ENCODE measurements at places on chromosomes 6 and 20.
A peak's percentile ranks its signal among the peaks of the same experiment; 100 is the strongest.

DNA sequence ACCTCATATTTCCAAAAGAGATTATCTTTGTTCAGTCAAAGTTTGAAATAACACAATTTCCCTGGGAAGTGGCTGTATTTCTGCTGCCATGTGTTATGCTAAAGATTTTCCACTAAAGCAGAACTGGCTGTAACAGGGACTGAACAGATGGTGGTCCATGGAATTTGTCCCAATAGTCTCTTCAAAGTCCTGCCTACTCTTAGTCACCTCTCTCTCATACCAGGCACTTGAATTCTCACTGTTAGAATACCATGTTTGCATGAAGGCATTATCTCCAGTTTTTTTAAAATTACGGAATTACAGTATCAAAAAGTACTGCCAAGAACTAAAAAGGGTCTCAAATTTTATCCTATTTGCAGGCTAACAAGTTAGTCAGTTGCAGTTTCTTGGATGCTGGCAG lies 105.0 kb upstream of the HDDC2 start:
- DNase-seq = no peak

DNA sequence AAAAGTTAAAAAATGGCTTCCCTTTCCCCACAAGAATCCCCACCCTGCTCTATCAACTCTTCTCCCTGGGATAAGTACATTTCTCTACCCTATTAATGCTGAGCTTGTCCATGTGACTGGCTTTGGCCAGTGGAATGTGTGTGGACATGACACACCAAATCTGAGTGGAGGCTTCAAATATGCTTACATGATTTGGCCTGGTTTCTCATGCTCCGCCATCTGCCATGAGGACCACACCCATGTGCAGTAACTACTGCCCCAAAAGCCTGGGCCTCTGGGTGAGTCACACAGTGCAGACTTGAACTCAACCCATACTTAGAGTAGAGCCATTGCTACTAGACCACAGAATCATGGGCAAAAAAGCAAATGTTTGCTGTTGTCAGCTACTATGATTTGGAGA lies 65.4 kb downstream of the PRND start:
- no peak for DNase-seq

DNA sequence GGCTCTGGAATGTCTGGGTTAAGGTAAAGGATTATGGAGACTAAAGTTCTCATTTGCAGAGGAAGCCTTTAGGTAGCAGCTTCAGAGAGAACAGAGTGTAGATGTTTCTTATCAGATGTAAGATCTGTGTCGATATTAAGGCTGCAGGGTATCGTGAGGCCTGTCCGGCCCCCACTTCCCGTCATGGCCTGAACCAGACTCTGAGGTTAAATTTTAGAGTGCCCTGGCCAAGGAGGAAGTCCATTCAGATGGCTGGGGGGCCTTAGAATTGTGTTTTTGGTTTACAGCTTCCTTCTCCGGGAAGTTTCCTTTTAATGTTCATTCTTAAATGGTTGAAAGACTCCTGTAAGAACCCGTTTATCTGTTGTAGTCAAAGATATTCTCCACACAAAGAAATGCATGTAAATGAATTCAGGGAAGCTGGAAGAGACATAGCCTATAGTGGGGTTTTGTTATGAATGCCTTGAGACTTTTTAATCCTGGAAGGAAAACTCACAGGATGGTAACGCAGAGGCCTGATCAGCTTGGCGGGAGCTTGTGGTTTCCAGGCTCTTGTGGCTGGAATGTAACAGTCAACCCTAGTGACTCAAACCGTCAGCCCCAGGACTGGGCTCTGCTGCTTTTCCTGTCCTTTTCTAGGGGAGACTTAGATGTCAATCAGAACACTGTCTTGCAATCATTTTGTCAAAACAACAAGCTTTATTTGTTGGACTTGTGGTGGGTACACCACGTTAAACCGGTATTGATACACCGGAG lies 34.7 kb downstream of the KIF25 start:
- DNase-seq = peak; percentile 51

DNA sequence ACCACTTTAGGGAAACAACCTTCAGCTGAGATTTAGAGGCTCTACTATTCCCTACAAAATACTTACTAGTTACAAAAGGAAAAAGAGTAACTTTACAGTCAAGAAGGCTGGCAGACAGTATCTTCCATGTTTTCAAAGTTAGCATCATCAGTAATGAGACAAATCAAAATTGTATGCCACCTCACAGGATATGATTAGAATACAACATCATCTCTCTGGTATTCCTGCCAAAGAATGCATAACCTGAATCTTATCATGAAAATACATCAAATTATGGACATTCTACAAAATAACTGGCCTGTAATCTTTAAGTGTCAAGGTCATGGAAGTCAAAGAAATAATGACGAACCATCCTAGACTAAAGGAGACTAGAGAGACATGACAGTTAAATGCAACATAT lies 38.4 kb downstream of the CDK5RAP1 start:
- no peak for DNase-seq

- DNase-seq = no peak
Observed at GRCh38 chr6:155693573-155694418, 238.2 kb upstream of the NOX3 start.

GRCh38 chr6:90411292-90411781 lies 114.7 kb upstream of the BACH2 start:
- DNase-seq = no peak

GRCh38 chr6:72783035-72783434 lies 161.2 kb downstream of the KCNQ5 start:
- no peak for DNase-seq
